ENCODE measurements at places on chromosomes 6 and 20.

GRCh38 chr20:34078540-34078939 is 33.5 kb downstream of the EIF2S2 start:
- DNase-seq = no peak

DNA sequence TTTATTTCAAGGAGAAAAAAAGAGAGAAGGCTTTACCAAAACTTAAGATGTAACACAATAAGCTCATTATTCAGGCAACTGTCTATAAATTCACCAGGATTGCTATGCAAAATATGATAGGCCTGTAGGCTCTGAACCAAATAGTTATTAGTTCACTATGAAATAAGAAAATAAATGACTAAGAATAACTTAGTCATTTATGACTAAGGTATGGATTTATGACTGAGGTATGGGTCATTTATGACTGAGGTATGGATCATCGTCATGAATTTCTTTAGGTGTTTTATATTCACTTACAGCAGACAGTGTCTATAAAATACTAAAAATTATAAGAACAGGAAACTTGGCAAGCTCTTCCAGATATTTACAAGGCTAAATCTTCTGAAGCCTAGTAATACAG is 52.1 kb upstream of the SNX9 start:
- no peak for DNase-seq

- no peak for DNase-seq
These were observed 121.2 kb upstream of the LAMP5 start for GRCh38 chr20:9392892-9393857.

DNA sequence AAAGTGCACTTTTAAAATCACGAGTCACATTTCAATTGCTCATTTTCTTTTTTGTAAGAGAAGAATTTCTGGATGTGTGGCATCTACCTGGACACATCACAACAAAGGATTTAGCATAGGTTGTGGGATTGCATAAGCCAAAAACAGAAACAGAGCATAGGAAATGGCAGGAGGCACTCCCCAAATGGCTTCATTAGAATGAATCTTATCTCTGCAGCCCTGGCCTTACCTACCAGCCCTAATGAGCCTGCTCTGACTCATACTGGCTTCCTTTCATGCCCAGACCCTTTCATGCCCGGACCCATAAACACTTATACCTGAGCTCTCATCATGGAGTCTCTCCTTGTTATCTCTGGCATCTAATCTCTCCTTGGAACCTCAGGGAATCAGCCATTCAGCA is 23.9 kb upstream of the SPTLC3 start:
- DNase-seq = no peak

DNA sequence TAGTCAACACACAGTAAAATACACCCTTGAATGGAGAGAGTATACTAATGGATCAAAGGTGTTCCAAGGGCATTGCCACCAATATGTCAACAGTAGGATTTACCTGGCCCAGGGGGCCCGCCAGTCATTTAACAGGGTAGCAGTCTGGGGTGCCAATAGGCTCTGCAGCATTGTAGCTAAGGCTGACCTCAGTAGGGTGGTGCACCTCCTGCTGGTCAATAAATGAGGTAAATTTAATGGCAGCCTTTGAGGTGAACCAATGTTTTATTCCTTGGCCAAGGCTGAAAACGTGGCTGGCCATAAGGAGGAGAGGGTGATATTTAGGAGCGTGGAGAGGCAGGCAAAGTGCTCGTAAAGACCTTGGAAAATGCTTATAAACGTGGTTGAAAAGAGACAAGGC is 147.2 kb downstream of the RPS12 start:
- no peak for DNase-seq

GRCh38 chr20:17823409-17824144 is 123.8 kb downstream of the BANF2 start:
- no peak for DNase-seq

GRCh38 chr20:57393321-57394120 is 2.3 kb downstream of the RBM38 start:
- no peak for DNase-seq

GRCh38 chr6:112781241-112781640 is 434.1 kb downstream of the RFPL4B start:
- no peak for DNase-seq

GRCh38 chr20:12976720-12977309 is 32.0 kb upstream of the SPTLC3 start:
- DNase-seq = no peak

DNA sequence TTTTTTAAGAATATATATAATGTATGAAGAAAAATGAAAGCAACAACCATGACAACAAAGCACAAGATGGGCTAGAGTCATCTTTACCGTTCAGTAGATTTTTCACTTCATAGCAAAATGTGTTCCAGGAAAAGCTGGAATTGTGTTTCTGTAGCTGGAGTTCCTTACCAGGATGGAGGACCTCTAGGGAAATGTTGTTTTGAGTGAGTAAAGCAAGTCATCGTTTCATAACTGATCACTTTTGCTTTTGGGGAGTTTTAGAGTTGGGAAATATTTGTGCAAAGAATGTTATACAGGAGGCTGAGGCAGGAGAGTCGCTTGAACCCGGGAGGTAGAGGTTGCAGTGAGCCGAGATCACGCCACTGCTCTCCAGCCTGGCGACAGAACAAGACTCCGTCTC is 151.6 kb downstream of the SASH1 start:
- no peak for DNase-seq

GRCh38 chr6:151075930-151076555 is 163.7 kb upstream of the AKAP12 start:
- DNase-seq = no peak

DNA sequence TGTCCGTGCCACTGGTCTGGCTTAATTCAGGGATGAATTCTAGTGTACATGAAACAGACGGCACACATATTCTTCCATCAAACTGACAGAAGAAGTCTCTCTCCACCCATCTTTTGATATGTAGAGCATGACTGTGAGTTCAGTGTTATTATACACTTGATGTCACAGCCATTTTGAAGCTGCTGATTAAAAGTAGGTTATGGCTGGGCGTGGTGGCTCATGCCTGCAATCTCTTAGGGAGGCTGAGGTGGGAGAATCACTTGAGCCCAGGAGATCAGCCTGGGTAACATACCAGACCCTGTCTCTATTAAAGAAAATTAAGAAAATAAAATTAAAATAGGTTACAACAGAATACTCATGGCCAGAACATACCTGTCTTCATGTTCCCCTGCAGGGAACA is 20.7 kb downstream of the C6orf15 start:
- no peak for DNase-seq

GRCh38 chr6:39530201-39530759 is 194.9 kb downstream of the KIF6 start:
- DNase-seq = no peak

DNA sequence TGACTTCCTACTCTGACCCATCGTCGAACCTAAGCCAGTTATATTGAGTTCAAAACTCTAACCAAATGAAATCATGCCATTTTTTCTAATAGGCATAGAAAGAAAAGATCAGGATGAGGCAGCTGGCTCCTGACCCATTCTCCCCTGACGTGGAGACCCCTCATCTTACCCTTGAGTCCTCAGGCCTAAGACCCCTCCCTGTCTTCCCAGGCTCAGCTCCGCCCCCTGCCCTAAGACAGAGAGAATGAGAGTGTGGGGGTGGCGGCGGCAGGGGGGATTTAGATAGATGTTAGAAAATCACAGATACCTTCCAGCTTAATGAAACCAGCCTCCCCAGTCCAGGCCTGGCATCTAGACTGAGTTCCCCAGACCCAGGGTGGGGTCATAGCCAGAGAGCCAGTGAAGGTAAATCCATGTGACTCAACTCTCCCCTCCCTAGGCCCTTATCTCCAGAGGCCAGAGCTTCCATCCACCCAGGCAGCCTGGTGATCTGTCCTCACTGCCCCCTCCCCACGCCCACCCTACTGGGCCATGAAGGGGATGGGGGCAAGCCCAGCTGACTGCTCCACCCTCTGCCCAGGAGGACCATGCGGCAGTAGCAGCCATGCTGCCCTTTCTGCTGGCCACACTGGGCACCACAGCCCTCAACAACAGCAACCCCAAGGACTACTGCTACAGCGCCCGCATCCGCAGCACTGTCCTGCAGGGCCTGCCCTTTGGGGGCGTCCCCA is 6.8 kb downstream of the TMEM63B start:
- no peak for DNase-seq

GRCh38 chr20:3606021-3606420 is 57.2 kb downstream of the GFRA4 start:
- DNase-seq = no peak

- no peak for DNase-seq
These were observed 41.7 kb downstream of the TMEM242 start for GRCh38 chr6:157281570-157281969.

DNA sequence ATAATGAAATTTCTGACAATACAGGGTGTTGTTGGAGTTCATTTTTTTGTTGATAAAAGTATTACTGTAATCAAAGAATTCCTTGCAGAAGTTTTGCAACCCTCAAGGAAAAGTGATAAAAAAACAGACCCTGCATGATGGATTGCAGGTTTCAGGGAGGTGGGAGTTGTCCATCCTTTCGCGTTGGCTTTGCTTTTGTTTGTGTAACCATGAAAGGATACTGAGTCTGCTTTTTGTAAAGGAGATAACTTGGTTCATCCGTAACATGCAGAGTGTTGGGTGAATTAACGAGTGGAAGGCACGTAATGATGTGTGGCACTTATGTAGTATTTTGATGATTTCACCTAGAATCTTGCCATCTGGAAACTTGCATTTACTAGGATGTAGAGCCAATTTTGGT is 23.6 kb downstream of the FOXO3 start:
- DNase-seq = no peak
